ENCODE measurements at places on chromosomes 13 and 19.

GRCh38 chr19:16376649-16377048, 52.0 kb downstream of the KLF2 start:
- no peak for DNase-seq

DNA sequence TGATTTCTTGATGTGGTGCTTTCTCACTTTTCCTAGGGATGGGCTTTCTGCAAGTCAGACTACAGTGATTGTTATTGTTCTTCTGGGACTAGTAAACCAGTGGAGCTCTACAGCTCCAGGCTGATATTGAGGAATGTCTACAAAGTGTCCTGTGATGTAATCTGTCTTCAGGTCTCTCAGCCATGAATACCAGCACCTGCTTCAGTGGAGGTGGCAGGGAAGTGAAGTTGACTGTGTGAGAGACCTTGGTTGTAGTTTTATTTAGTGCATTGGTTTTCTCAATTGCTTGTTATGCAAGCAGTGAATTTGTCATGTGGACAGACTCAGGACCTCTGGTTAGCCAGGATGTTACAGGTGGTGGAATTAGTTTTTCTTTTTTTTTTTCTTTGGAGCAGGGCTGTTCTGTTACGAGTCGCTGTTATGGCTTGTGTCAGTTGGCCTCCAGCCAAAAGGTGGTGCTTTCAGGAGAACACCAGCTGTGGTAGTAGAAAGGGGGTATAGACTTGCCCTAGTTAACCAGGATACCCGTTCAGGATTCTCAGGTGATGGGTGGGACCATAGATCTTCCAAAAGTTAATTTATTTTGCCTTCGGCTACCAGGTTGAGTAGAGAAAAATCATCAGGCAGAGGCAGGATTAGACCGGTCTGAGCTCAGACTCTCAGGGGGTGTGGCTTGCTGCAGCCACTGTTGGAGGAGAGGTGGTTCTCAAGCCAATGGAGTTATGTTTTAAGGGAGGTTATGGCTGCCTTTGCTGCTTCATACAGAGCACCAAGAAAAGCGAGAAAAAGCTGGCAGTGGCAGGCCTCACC, 11.9 kb upstream of the ZNF675 start:
- DNase-seq: no peak

DNA sequence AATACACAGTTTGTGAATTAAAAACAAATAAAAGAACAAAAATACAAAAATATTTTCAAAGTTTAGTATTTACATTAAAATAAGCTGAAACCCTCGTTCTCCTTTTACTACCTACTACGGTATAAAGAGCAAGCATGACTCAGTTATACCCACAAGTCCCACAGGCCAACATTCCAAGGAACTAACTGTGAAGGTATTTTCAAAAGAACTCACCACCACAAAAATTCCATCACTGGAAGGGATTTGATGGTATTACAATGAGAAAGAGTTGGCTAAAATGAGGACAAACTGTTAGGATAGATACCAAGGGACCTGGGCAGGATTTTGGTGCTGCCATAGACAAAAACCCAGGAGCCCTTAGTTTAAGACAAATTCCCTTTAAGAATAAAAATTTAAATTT, 122.7 kb downstream of the TBC1D4 start:
- DNase-seq: peak; percentile 19

DNA sequence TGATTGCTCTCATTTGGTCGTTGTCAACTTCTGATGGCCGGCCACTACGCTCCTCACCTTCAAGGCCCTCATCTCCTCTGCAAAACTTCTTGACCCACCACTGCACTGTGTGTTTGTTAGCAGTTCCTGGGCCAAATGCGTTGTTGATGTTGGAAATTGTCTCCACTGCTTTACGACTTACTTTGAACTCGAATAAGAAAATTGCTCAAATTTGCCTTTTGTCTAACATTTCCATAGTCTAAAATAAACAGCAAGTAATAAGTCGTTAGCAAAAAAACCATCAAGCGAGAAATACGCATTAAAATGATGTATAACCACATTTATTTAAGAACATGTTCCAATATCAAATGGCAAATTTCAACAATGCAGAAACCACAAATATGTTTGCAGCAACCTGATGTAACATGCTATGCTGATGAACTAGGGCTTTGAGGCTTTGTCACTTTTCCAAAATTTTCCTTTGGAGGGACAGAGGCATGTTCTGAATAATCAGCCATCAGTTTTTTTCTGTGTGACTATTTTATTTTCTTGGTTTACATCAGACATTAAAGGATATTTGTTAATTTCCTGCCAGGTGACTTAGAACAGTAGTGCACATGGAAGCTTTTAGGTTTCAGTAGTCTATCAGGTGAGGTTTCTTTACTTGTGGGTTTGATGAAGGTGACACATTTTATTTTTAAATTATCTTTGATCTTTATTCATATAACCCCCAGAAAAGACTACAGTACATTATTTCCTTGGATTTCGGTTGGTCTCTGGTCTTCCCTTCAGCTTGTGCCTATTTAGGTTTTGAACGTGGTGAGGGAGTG, 74.7 kb upstream of the TEX29 start:
- no peak for DNase-seq

GRCh38 chr13:82963226-82964099, 918.8 kb downstream of the SLITRK1 start:
- no peak for DNase-seq

Measured in H1 (cell line).